Stimulated activated CD4-positive, alpha-beta T cell treated with anti-CD3 and anti-CD28 coated beads, TNF-alpha, amount 100 ng/mL, for 48 hours (primary cell): ENCODE measurements at places on chromosomes 2 and 18.

- DNase-seq, result no peak
These were observed 206.7 kb downstream of the EIPR1 start for GRCh38 chr2:3170792-3171455.

DNA sequence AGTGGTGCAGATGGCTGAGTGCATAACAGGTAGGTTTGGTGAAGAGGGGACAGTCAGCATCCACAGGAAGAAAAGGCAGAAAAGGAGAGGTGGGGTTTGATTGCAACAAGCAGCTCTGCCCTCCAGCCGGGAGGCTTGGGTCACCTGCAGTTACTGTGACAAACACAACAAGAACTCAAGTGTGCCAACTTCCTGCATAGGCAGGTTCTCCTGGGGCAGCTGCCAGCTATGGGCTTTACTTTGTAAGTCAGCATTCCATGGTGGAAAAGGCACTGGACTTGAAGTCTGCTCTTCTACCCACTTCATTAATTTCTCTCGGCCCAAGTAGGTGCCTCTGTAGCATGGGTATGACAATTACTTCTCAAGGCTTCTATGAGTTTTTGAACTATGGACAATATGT, 98.9 kb downstream of the MYT1L start:
- DNase-seq, result no peak

DNA sequence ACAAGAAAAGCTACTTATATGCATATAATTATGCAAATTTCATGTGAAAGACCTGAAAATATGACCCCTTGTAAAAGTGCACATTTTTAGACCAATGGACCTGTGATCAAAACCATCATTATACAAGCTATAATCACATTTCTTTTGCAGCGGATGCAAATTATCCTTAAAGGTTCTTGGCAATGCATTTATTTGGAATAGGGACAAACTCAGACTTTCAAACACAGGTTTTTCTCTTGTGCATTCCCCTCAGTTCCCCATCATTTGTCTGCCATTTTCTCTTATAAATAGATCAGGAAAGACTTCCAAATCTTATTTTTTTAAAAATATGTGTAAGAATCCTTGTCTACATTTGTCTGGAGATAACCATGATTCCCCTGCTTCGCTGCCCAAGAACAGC, 954.2 kb upstream of the NRXN1 start:
- no peak for DNase-seq

DNA sequence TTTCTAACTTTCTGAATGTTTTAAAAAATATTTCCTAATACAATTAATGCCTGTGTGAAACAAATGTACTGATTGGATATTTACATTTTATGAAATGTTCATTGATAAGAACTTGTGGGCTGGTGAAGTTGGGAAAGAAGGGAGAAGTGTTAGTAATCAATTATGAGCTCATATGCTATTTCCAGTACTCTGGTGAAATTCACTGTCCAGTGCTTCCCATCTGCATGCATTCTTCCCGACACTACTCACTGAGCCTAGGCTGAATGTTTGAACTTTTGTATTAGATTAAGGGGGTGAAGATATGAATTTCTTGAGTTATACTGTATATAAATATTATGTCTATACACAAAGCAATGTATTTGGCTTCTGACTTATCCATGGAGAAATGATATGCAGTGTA, 36.0 kb downstream of the SKA1 start:
- no peak for DNase-seq

- DNase-seq, result peak; percentile 58
These were observed 55.7 kb downstream of the DNMT3A start for GRCh38 chr2:25286025-25286400.
